GM13977 (cell line): ENCODE measurements at places on chromosomes 12 and 14.
A peak's percentile ranks its signal among the peaks of the same experiment; 100 is the strongest.

DNA sequence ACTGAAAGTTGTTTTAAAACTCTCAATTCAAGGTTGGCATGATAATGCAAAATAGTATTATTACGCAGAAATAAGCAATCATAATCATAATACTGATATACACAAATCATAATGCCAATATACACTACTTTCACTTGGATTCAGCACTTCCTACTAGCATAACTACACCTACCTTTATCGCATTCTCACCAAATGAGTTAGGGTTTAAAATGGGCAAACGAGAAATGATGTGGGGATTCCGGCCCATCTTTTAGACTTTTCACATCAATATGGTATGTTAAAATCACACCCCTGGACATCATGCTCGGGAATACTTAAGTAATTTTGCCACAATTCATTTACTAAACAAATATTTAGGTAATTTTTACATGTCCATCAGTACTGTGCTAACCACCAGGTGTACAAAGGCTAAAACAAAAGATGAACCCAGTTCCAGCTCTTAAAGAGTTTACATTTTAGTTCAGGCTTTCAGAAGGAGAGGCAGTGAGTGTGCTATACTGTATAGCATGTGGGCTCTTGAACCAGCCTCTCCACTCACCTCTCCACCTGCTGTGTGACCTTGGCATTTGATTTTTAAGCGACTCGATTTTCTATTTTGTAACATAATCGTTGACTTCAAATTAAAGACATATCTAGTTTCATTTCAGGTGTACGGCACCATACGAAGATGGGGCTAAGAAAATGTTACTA lies 1.1 kb upstream of the USP15 start:
- peak; percentile 7 for DNase-seq

DNA sequence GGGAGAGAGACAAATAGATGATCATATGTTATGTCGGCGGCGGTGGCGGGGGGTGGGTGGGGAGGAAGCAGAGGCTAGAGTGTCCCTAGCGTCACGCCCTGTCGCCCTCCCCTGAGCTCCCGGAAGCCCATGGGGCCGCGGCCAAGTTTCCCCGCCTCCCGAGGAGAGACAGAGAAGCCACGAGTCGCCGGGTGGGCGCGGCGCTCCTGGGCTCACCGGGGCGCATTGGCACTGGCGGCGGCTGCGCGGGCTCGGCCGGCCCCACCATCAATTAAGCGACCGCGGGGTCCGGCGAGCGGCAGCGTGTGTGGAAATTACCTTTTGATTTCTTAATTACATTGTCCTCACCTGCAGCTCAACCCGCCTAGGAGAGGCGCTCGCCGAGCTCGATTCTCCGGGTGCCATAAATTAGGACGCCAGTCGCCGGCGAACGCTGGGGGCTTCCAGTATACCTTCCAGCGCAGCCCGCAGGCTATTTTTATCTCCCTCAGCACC lies 119.9 kb upstream of the LHX5 start:
- peak; percentile 65 for DNase-seq

DNA sequence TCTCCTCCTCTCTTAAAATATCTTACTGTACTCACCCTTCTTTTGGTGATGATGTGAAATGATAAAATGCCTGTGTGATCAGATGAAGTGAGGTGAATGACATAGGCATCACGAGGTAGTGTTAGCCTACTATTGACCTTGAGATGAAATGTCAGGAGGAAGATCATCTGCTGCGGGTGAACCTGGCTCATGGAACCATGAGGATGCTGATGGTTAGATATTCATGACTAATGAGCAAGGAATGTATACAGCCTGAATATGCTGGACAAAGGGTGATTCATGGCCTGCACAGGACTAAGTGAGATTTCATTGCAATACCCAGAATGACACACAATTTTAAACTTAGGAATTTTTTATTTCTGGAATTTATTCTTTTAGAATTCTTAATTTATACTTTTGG lies 89.6 kb downstream of the DAAM1 start:
- no peak for DNase-seq

GRCh38 chr14:90489306-90489705 lies 92.5 kb downstream of the CALM1 start:
- peak; percentile 2 for DNase-seq

DNA sequence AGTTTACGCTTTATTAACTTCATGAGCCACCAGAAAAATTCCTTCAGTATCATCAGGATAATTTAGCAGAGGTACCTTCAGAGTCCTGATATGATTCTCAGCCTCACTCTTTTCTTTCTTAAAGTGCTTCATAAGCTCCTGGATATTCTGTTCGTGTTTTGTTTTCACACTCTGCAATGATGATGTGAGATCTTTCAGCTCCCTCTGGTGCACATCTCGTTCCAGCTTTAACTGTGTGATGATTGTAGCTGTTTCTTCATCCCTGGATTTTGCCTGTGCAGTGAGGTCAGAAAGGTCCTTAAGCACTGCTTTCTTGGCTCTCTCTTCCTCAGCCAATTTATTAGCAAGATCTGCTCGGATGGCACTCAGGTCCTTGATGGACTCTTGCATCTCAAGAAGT lies 156.7 kb downstream of the CEP128 start:
- DNase-seq, result no peak

DNA sequence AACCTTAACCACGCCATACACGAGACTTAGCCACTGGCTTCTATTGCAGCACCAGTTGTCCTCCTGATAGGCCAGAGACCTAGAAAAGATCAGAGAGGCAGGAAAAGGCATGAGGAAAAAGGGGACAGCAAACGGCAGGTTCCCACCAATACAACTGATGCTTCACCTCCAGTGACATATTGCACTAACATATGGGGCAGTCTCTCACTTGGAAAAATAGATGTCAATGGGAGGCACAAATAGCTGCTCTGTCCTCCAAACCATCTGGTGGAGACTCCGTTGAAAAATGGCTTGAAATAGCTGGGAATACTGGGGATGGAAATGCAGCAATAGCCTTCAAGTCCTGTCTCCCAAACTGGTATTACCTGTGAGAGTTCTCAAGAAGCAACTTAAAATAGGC lies 20.3 kb downstream of the SLC8A3 start:
- DNase-seq, result no peak

DNA sequence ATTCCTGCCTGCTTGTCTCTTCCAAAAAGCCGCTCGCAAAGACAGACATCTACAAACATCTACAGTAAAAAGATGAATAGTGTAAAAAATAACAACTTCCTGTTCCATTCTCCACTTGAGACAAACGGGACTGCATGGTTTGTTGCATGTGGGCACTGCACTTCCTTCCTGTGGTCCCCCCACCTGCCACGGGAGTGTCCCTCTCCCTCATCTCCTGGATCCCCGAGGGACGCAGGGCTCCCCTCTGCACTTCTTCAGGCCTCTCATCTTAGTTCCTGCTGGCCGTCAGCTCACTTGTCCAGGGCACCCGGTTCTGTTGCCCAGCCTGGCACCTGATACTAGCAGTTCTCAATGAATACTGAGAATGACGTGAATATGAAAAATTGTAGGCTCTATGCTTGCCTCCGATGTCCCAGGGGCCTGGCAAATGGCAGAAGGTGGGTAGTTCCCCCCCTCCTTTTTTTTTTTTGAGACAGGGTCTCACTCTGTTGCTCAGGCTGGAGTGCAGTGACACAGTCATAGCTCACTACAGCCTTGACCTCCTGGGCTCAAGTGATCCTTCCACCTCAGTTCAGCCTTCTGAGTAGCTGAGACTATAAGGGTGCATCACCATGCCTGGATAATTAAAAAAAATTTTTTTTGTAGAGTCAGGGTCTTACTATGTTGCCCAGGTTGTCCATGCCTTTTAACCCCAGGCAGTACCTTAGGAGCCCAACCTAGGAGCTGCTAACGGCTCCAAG lies 3.5 kb upstream of the KLC1 start:
- DNase-seq, result no peak
